Dorsolateral prefrontal cortex (tissue), 122 donors: ENCODE measurements at places on chromosomes 1 and 21.

GRCh38 chr1:89129911-89130310, 4.0 kb upstream of the GBP2 start:
- no peak for DNase-seq

- DNase-seq: peak; percentile 29
Measured at GRCh38 chr1:227898502-227899140, 49.1 kb downstream of the WNT9A start.

GRCh38 chr1:207420109-207420508, 34.0 kb upstream of the CR2 start:
- DNase-seq: no peak

DNA sequence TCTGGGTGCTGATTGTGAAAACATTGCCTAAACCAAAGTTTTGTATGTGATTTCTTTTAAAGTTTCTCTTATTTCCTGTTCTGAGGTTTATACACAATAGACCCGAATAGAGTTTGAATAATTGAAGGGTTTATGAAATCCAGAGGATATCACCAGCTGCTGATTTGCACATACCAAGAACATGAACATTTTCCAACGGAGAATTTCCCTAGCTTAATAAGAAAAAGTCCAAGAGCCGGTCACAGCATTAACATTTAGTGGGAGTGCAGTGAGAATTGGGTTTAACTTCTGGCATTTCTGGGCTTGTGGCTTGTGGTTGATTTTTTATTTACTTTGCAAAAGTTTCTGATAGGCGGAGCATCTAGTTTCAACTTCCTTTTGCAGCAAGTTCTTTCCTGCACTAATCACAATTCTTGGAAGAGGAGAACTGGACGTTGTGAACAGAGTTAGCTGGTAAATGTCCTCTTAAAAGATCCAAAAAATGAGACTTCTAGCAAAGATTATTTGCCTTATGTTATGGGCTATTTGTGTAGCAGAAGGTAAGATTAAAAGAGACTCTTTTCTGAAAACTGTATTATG, at the start of gene CFH:
Gene CFH, plus strand, starts transcription at position 407 of the 579 bp plus-strand sequence. Its CDS starts 75 bp downstream, at position 482.
- no peak for DNase-seq

- no peak for DNase-seq
Measured at GRCh38 chr1:160446945-160447600, 46.7 kb downstream of the VANGL2 start.

GRCh38 chr21:34639882-34640788, 25.2 kb upstream of the RCAN1 start:
- no peak for DNase-seq

- no peak for DNase-seq
Measured at GRCh38 chr1:236401698-236402097, 7.6 kb downstream of the EDARADD start.

GRCh38 chr1:175435392-175435791, 242.8 kb upstream of the KIAA0040 start:
- no peak for DNase-seq

DNA sequence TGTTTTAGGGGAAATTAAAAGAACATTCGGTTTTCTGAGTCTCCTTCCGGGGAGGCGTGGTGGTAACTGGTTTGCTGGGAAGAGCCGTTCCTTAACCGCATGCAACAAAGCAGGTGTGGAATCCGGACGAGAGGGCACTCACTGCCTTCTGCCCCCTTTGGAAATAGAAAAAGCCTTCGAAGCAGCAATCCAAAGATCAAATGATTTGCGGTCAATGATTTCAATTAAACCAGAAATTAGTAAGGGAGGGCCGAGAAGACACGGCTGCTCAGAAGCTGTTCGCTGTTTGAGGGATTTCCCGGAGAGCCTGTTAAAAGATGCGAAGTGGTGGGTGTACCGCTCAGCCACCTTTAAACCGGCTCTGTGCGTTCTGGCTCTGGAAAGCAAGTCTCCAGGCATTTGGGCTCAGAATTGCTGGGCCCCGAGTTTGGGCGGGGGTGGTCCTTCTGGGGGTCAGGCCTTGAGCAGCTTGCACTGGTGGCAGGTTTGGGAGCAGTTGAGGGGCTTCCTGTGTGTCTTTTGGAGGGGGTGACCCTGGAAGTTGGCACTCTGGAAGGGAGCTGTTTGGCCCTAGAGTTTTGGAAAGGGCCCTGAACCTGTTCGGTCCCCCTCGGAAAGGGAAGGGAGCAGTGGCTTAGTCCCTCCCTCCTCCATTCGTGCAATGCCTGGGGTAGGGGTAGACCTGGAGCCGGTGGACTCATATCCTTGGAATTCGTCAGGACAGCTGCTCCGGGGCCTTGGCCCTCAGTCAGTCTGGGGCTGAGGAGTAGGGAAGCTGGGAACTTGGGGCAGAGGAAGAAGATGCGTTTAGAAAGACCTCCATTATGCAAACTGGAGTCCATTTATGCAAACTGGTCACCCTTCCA, 3.1 kb downstream of the SIM2 start:
- DNase-seq: no peak

- DNase-seq: no peak
Measured at GRCh38 chr1:63463248-63463647, 59.8 kb downstream of the ITGB3BP start.

DNA sequence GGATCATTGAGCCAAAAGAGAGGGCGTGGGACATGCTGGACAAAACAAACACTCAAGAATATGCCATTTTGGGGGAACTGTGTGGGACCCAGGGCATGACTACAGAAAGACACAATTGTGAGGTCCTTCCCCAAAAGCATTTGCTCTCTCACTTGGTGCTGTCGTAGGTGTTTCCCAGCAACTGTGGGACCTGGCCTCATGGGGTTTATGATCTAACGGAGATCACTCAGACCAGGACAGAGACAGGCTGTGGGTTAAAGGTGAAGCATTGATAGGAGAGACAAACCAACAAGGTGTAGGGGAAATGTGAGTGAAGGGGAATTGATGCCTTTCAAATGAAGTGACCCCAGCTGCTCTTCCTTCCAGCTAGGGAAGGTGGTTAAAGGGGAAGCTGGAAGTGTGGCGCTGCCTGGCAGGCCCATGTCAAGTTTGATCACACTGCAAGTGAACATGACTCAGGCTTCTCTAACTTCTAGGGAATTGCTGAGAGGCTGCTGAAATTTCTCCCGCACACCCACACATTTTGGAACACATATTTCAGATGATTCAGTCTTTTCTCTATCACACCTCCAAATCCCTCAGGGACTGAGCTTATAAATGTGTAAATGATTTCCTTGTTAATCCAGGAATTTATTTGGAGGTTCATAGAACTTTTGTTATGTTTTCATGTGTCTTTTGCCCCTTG, 30.2 kb downstream of the TRAF5 start:
- DNase-seq: no peak

GRCh38 chr1:48500541-48501450, 28.8 kb upstream of the SPATA6 start:
- DNase-seq: no peak

DNA sequence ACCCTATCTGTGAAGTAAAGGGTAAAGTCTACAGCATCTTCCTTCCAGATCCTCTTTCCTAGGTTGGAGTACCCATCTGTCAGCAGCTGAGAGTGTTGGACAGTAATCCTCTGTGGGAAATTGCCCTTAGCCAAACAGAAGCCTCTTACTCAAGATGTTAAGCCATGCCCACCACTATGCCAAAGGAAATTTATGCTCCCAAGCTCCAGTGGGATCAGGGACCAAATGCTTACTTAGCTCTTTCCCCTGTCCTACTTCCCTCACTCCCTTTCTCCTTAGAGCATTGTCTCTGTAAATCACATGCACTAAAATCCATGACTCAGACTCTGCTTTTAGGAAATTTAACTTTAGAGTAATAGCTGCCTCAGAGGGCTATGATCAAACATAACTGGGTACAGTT, 254.0 kb downstream of the BRINP2 start:
- no peak for DNase-seq

GRCh38 chr21:45283035-45283610, 4.6 kb downstream of the POFUT2 start:
- DNase-seq: peak; percentile 23

DNA sequence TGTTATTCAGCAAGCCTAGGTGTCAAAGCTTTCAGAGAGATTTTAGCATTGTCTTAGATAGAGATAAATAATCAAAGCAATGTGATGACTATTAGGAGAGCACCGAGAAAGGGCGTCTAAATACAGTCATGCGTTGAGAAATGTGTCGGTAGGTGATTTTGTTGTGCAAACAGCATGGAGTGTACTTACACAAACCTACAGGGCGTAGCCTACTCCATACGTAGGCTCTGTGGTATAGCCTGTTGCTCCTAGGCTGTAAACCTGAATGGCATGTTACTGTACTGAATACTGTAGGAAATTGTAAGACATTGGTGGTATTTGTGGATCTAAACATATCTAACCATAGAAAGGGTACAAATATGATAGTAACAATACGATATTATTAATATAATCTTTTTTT, 31.8 kb downstream of the KIF1B start:
- DNase-seq: no peak

DNA sequence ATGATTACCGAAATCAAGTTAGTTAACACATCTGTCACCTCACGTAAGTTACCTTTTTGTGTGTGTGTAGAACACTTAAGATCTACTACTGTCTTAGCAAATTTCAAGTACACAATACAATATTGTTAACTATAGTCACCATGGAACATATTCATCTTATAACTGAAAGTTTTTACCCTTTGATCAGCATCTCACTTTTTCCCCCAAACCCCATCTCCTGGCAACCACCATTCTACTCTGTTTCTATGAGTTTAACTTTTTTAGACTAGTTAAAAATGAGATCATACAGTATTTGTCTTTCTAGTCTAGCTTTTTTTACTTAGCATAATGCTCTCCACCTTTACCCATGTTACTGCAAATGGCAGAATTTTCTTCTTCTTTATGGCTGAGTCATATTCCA, 124.7 kb downstream of the RABGAP1L start:
- no peak for DNase-seq

GRCh38 chr1:159949981-159950381, 4.1 kb downstream of the SLAMF9 start:
- DNase-seq: no peak

DNA sequence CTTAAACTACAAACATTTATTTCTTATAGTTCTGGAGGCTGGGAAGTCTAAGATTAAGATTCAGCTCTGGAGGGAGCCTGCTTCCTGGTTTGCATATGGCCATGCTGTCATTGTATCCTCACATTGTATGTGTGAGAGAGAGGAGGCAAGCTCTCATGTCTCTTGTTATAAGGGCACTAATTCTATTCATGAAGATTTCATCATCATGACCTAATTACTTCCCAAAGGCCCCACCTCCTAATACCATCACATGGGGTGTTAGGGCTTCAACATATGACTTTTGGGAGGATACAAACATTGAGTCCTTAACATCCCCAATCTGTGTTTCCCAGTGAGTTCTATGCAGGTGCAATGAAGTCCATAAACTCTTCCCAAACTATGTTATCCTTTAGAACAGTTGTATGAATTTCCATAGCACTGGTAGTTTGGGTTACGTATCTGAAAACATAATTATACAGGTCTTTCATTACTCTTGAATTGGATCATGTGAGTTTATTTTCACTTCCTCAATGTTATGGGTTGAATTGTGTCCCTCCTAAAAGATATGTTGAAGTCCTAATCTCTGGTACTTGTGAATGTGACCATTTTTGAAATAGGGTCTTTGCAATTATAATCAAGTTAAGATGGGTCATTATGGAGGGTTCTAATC, 124.2 kb downstream of the RUNX1 start:
- no peak for DNase-seq

DNA sequence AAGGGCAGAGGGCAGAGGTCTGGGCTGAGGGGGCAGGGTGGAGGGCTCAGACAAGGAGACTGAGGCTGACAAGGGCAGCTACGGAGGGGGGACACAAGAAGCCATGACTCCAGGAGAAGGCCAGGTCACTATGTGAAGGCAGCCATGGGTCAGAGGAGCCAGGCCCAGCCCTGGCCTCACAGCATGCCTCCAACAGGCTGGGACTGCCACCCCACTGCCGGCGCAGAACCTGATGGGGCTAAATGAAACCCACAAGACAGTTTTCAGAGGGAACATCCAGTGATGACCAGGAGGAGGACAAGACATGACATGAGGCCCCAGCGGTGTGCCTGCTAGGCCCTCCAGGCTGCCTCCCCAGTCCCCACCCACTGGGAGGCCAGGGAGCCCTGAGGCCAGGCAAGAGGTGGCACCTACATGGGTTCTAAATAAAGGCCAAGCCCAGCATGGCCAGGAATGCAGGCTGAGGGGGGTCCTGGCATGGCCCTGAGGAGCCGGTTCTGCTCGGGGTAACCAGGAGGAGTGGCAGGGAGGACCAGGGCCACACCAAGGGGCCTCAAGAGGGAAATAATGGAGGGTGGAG, 27.3 kb upstream of the LSS start:
- DNase-seq: no peak

DNA sequence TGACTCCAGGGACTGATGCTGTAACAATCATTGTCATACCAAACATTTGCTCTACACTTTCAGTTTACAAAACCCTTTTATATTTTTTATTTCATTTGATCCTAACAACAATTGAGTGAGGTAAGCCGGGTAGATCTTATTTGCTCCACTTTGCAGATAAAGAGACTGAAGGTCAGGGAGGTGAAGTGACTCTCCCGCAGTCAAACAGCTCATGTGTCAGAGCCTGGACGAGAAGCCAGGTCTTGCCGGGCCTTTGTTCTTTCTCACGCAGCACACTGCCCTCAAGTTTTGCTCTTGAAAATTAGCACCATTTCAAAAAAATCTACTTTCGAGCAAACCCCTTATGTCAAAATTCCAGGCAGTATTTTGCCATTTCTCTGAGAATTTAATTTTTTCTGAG, 65.2 kb downstream of the CD247 start:
- no peak for DNase-seq

- DNase-seq: no peak
Measured at GRCh38 chr1:44831516-44831915, 11.5 kb downstream of the PTCH2 start.

GRCh38 chr21:42441963-42442362, 38.3 kb downstream of the UBASH3A start:
- no peak for DNase-seq

- DNase-seq: no peak
Measured at GRCh38 chr1:76187436-76187835, 112.9 kb downstream of the ST6GALNAC3 start.

DNA sequence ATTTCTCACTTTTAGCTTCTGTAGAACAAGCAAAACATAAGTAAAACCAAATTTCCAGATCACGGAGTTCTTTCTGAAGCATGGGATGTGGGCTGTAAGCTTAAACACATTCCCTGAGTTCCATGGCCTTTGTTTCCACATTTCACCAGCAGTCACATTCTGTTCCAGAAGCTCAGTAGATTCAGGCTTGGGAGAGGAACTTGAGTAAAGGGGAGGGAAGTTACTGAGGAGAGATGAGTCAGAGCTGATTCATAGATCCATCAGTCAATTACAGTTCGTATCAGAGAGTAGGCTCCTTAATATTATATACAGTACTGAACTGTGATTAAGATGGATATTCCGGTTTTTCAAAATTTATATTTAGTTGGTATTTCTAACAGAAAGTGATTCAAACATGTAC, 614.3 kb downstream of the NCAM2 start:
- no peak for DNase-seq

- DNase-seq: no peak
Measured at GRCh38 chr1:194602184-194602583, 1415.8 kb upstream of the B3GALT2 start.

GRCh38 chr1:60033066-60033465, 40.5 kb downstream of the C1orf87 start:
- no peak for DNase-seq
